Activated T-cell treated with anti-CD3 and anti-CD28 coated beads, Interleukin-2, amount 50 U/mL, for 24 hours (primary cell): ENCODE measurements at places on chromosomes 12 and 14.

- no peak for DNase-seq
Observed at GRCh38 chr14:99473458-99473857, 7.2 kb downstream of the SETD3 start.

DNA sequence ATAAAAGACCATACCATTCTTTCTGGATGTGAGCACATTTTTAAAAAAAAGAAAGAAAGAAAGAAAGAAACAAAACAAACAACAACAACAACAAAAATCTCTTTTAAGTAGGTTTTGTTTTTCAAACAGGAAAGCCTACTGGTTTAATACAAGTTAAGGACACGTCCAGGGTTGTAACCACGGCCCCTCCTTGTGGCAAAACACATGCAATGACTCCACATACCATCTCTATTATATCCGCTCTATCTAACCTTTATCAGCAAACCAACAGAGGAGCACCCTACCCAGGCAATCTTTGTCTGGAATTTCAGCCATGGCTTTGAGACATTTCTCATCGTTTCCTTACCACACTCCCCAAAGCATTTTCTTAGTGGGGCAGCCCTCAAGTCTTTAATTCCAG, 360.5 kb upstream of the TMPO start:
- no peak for DNase-seq

DNA sequence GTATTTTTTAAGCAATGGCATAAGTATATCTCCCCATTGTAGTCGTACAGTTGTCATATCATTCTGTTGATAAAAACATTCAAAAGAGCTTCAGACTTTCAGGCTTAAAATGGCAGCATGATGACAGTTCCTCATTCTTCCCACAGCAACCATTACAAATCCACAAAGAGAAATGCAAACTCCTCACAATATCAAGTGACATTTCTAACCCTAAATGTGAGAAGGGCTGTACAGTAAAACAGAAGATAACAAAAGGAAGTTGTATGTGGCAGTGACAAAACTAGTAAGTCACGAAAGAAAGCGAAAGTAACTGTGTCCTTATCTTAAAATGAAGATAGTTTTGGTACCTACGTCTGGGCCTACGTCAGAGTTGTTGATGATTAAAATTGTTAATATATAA, 46.7 kb downstream of the GXYLT1 start:
- no peak for DNase-seq

GRCh38 chr12:10220398-10221077, 7.9 kb downstream of the GABARAPL1 start:
- DNase-seq = no peak

GRCh38 chr12:76010732-76011458, 20.7 kb downstream of the PHLDA1 start:
- no peak for DNase-seq

GRCh38 chr12:25200703-25201102, 5.7 kb downstream of the ETFRF1 start:
- no peak for DNase-seq

GRCh38 chr14:20350860-20351259, 7.4 kb downstream of the PARP2 start:
- no peak for DNase-seq

DNA sequence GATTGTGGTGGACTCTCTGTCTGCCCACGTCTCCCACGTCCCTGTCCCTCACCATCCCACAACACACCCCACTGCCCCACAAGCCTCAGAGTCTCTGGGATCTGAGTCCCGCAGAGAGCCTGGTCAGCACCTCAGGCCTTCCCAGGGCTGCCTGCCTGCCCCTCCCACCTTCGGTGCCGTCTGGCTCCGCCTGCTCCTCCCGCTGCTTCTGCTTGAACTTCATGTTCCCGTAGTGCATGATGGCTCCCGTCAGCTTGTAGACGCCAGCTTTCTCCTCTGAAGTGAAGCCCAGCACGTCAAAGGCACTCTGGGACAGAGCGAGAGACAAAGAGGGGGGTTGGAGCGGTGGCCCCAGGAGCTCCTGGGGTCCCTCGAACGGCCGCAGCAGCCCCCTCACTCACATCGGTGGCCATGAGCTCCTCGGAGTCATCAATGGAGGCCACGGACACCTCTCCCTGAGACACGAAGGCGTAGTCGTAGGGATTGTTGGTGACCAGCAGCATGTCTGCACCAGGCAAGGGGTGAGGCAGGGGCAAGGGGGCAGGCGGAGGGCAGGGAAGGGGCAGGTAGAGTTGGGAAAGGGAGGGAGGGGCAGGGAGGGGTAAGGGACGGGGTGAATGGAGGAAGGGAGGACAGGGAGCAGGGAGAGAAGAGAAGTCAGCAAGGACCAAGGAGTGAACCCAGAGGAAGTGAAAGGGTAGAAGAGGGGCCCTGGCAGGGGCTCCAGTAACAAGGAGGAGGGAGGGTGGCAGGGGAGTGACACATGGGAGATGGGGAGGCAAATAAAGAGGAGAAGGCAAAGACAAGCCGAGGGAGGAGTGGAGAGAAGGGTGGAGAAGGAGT, 5.6 kb downstream of the MYH6 start:
- DNase-seq = no peak
